ENCODE measurements at places on chromosomes 3 and 15.

- DNase-seq = no peak
Observed at GRCh38 chr3:46559091-46559704, 6.9 kb downstream of the LRRC2 start.

DNA sequence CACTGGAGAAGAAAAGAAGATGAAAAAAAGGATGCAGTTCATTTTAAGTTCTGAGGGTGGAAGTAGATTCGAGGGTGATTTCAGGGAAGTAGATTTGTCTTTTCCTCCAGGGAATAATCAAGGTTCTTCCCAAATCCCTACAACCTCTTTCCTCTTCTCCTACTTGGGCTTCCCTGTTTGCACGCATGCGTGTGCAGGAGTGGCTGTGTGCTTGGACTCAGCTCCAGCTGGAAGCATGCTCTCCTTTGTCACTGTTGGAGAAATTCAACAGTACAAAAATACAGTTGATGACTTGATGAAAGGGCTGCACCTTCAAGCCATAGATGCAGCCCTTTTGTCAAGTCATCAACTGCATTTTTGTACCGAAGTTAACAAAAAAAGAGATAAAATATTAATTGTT lies 3.8 kb downstream of the OR5K2 start:
- no peak for DNase-seq

DNA sequence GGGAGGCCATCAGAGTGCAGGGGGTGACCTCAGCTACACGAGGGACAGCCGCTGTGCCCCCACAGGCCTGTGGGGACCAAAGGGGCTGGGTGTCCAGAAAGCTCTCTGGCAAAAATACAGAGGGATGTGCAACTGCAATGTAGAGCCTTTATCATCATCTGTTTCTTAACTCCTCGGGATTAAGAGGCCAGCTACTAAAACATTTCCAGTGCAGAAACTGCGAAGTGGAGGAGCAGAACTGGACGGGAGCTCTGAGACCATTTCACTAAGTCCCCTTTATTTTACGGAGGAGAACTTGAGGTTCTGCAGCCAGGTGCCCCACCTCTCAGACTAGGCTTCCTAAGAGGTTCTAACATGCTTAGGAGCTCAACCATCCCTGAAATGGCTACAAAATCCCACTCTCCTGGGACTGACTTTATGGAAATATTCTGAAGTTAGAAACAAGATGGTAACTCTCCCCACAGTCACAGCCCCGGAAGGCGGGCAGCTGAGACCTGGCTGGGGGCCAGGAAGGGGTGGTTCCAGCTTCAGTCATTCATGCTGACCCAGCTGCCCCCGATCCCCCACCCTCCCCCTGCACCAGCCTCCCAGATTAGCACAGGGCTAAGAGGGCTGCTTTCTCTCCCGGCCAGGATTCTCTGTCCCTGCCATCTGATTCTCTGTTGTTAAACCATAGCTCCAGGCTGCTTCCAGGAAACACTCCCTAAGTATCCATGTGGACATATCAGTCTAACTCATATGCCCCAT lies 40.3 kb downstream of the UMPS start:
- DNase-seq = no peak

DNA sequence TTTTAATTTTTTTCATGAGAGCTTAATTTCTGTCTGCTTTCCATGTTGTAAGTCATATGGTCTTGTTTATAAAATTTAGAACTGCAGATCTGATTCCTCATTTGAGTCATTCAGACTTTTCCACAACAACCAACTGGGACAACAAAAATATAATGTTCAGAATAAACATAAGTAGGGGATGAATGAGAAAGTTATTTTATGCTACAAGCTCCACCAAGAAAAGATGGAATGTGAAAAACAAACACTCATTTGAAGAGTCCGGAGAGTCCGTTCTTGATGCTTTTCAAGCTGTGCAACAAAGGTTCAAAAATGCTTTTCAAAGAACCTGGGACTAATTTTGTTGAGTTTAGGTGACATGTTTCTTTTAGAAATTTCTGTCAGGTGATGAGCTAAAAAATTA lies 9.2 kb downstream of the FRMD4B start:
- DNase-seq = no peak

DNA sequence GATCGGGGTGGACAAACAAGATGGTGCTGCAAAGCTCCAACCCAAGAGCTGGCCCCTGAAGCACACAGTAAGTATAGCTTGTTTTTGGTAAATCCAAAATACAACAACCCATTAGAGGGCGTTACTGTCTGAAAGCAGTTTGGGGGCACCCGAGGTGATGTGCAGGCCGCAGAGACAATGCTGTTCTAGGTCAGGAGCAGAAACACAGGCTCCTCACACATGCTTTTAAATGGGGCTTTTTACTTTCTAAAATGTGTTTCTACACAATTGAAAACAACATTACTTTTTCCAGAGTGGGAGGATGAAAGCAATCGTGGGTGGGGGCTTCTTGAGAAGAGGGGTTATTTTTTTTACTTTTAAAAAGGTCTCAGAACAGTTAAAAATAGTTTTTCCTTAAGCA lies 1029.3 kb upstream of the CFAP20DC start:
- DNase-seq = no peak

DNA sequence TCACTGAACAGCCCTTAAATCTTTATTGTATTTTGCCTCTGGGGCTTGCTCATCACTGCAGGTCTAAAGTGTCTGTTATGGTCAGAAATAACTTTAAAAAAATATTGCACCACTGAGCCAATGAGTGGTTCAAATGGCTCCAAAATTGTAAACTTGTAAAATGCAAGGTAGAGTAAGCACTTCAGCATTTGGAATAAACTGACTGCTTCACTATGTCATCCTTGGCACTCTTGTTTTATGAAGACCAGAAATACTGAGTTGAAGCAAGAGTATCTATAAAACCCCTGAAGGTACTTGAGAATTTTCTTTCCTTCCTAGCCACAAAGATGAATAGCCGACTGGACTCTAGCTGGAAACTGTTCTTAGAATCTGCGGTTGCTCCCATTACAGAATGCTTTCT lies 390.3 kb upstream of the DPH6 start:
- no peak for DNase-seq

- no peak for DNase-seq
Observed at GRCh38 chr3:25513642-25514266, 85.7 kb downstream of the RARB start.

- no peak for DNase-seq
Observed at GRCh38 chr15:32706704-32707103, 11.1 kb upstream of the GREM1 start.

DNA sequence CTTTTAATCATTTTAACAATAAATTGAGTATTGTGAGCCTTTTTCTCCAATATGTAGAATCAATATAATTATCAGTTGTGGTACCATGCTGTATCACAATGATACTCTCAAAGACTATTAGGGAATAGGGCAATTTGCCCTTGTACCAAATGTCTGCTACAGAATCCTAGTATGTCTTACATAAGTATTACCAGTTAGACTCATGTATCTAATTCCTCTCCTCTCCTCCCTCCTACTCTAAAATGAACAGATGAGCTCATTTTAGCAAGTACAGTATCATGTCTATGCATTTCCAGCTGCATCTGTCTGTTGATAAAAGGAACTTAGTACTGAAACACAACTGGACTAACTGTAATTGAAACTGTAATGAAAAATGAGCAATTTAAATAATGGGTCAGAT lies 124.3 kb upstream of the ATP11B start:
- no peak for DNase-seq

GRCh38 chr3:49786357-49787181 lies at the start of gene IP6K1:
IP6K1 (minus strand) TSS chr3:49786542; CDS start chr3:49748040, 38,502 bp downstream.
- DNase-seq = peak; percentile 98

- peak; percentile 65 for DNase-seq
Observed at GRCh38 chr3:44729384-44729910, at the start of gene ZNF501. ZNF501 (plus strand) TSS chr3:44729635; CDS start chr3:44734422, 4,787 bp downstream.

DNA sequence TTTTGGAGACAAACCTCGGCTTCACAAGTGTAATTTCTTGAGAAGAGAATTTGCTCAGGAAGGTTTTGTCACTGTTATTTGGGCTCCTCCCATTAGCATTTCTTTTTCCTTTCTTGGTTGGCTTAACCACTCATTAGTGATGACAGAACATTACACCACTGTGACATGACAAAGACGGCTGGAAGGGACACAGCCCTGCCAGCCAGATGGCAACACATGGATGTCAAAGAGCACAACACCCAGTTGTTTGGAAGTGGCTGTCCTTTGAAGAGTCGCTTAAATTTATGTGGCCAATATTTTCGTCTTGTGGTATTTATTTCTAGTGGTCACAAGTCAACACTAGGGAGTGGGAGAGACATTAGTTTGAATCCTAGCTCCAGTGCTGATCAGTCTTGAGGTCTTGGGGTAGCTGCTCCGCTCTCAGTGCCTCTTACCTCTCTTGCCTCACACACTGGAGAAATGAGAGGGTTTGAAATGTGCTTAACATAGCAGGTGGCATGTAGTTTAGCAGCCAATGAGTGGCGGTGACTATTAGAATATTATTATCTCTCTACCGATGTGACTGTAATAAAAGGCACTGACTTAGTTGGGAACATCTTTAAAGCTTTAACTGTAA lies 92.8 kb downstream of the FRMD4B start:
- no peak for DNase-seq

GRCh38 chr3:85781806-85782205 lies 823.0 kb downstream of the CADM2 start:
- no peak for DNase-seq

DNA sequence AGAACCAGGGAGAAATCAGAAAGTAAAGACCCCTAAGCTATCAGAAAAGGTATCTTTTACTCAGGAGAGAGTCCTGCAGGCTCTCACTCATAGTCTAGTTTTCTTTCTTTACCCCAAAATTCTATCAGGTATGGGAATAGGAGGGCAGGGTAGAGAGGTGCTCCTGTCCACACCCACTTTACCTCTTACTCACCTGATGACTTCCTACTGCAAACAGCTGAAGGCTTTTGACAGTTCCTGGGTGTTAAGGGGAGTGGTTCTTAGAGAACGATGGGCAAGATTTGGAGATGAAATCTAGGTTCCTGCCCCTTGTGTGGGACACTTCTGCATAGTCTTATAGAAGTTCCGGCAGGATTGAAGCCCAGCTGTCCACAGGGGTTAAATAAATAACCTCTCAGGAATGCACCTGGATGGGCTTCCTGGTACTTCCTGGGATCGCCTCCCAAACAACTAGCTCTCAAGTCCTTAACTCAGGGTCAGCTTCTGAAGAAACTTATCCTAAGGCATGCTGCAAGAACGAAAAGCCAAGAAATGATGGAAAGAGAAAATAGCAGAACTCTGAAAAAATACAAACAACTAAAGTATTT lies 10.8 kb upstream of the TNFAIP8L3 start:
- DNase-seq = no peak

- DNase-seq = no peak
Observed at GRCh38 chr15:68553314-68553993, 25.3 kb upstream of the CORO2B start.

- no peak for DNase-seq
Observed at GRCh38 chr3:73657186-73657585, 32.4 kb upstream of the PDZRN3 start.

DNA sequence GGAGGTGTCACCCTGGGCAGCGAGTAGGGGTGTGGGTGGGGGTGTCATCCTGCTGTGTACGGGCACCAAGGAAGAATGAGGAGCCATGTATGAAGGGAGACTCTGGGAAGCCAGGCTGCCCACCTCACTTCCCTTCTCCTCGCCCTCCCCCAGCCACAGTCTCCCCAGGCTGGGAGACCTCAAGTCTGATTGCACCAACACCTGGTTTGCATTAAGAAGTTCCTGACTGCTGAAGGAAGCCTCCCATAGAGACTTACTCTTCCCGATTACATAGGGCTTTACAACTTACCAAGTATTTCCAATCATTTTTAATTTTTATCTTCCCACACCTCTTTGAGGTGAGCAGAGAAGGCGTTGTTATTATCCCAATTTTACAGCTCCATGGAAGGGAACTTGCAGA lies 29.5 kb upstream of the SMAD3 start:
- DNase-seq = no peak

GRCh38 chr15:79035814-79036213 lies 54.8 kb downstream of the RASGRF1 start:
- no peak for DNase-seq

GRCh38 chr15:74400313-74400860 lies 32.9 kb upstream of the CYP11A1 start:
- no peak for DNase-seq

GRCh38 chr15:77606142-77607034 lies 26.3 kb downstream of the LINGO1 start:
- no peak for DNase-seq

GRCh38 chr15:40352281-40352901 lies 1.6 kb downstream of the PHGR1 start:
- no peak for DNase-seq

DNA sequence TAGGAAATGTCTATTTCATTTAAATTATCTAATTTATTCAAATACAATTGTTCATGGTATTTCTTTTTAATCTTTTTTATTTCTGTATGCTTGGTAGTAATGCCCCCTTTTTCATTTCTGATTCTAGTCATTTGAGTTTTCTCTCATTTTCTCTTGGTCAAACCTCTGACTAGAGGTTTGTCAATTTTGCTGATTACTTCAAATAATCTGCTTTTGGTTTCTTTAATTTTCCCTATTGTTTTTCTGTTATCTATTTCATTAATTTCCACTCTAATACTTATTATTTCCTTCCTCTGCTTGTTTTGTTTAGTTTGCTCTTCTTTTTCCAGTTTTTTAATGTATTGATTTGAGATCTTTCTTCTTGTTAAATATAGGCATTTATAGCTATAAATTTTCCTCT lies 12.1 kb downstream of the FSD2 start:
- DNase-seq = no peak

DNA sequence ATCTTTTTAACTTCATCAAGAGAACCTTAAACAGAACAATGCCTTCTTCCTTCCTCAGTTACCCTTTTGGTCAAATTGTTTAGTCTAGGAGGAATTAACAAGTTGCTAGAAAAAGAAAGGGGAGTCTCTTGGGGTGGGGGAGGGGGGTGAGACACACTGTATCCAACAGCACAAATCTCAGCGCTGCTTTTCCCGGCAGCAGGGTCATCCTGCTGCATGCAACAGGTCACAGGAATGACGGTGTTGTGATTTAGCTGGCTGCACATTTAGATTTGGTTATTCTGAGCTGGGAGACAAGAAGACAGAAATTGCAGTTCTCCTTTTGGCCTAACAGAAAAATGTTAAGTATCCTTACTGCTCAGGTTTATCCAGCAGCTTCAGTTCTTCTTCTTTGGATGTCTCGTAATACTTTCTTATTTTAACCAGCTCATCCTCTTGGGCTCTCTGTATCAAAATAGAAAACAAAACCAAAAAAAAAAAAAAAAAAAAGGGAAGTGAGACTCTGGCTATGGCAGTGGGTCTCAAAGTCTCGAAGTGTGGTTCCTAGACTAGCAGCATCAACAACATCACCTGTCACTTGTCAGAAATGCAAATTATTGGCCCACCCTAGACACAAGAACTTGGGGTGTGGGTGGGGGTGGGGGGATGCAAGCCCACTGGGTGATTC lies 190.5 kb downstream of the GREM1 start:
- no peak for DNase-seq

GRCh38 chr3:106093616-106094015 lies 224.8 kb upstream of the CBLB start:
- DNase-seq = no peak

DNA sequence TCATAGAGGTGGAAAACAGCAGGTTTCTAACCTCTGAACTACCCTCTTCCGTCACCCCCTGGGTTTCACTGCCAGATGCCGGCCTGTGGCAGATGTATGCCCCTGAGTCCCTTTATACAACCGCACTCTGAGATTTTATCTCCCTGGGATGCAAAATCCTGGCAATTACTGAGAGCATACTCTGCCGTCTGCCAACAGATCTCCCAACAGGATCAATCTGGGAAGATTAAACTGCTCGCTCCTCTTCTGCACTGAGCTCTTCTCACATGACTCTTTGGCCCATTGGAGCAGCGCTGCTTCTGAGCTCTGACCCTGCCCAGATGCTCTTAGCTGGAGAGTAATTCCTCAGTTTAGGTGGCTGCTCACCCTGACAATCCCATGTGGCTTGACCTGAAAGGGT lies 133.2 kb downstream of the LIPC start:
- DNase-seq = no peak

Measured in effector CD8-positive, alpha-beta T cell (primary cell).